ENCODE measurements at places on chromosomes 13 and 19. TPM values are rescaled to one million over a fixed set of nuclear protein-coding genes. Genes with fewer than 3 reads are reported as not detected.

MBD3L3 gene
- total RNA-seq: not detected

MYBPC2 gene
- not detected for total RNA-seq

GRCh38 chr19:4707322-4707721, 16.3 kb downstream of the DPP9 start:
- H3K36me3 ChIP-seq: peaks cover 39% of the 10 kb centered on the region
- no peaks in the 10 kb centered on the region for H3K4me1 ChIP-seq
- no peak overlapping the region for H3K27ac ChIP-seq
- H3K27me3 ChIP-seq: no peaks in the 10 kb centered on the region
- no peak for DNase-seq

DNA sequence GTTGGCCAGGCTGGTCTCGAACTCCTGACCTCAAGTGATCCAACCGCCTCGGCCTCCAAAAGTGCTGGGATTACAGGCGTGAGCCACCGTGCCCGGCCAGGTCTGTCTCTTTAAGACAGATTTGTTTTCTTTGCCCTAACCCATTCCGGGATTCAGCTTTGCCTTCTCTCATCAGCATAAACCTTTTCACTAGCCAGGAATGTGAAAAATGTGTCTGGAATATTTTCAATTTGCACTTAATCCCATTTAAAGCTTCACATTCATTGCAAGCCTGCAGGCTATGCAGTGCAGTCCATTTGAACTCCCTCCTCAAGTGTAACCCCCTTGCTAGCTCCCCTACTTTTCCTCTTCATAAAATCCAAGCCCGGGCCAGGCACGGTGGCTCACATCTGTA, 880 bp upstream of the TMEM160 start:
- H3K27me3 ChIP-seq: no peaks in the 10 kb centered on the region
- no peak for DNase-seq
- no peaks in the 10 kb centered on the region for H3K36me3 ChIP-seq
- no peak overlapping the region for H3K4me3 ChIP-seq
- no peak overlapping the region for H3K27ac ChIP-seq
- H3K4me1 ChIP-seq: peaks cover 3% of the 10 kb centered on the region

- no peak for DNase-seq
- no peak overlapping the region for H3K27ac ChIP-seq
- no peak overlapping the region for H3K4me3 ChIP-seq
- no peaks in the 10 kb centered on the region for H3K27me3 ChIP-seq
- H3K4me1 ChIP-seq: peaks cover 12% of the 10 kb centered on the region
Measured at GRCh38 chr13:46715363-46715762, 81.6 kb downstream of the ESD start.

- no peaks in the 10 kb centered on the region for H3K4me1 ChIP-seq
- no peak overlapping the region for H3K4me3 ChIP-seq
- no peak overlapping the region for H3K27ac ChIP-seq
- no peak for DNase-seq
- H3K36me3 ChIP-seq: no peaks in the 10 kb centered on the region
- no peaks in the 10 kb centered on the region for H3K27me3 ChIP-seq
Measured at GRCh38 chr13:94261163-94261562, 218.3 kb downstream of the DCT start.

DNA sequence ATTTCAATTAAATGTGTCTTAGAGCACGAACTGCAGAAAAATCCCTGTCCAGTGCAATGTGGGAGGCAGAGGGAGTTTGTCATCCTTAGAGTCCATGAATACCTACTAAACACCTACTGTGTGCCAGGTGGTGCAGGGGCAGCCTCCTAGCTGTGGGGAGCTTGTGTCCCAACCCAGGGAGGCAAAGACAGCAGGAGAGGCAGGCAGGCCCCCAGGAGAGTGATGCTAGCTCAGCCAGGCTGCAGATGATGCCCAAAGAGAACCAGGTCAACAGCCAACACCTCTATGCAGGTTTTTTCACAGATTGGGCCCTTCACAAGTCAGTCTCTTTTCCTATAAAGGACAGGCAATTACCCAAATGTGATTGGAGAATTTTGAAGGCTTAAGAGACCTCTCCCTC, 108.2 kb upstream of the UQCRFS1 start:
- H3K27me3 ChIP-seq: no peaks in the 10 kb centered on the region
- H3K36me3 ChIP-seq: no peaks in the 10 kb centered on the region
- H3K4me3 ChIP-seq: no peak overlapping the region
- no peaks in the 10 kb centered on the region for H3K4me1 ChIP-seq
- DNase-seq: no peak
- no peak overlapping the region for H3K27ac ChIP-seq

DNA sequence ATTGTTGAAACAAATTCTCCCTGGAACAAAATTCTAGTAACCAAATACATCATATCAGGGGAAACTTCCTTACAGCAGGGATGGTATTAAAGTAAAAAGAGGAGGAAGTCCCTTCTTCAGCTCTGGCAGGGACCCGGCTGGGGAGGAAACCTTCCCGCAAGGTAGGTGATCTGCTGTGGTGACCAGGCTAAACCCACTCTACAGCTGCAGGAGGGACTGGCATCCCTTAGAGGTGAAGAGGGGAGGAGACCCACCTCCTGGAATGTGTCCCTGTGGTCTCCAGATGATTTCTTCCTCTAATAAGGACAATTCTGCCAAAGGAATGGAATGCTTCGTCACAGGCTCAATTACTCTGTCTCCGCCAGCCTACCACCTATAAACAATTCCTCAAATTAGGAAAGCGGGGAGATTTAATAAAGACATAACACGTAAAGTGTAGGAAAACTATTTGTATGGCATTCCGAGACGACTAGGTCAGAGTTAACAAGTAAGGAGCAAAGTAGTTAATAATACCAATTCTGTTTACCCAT, 637 bp upstream of the PDS5B start:
- no peaks in the 10 kb centered on the region for H3K36me3 ChIP-seq
- peaks cover 20% of the 10 kb centered on the region for H3K4me1 ChIP-seq
- peak overlapping the region; percentile 59 for H3K27ac ChIP-seq
- DNase-seq: no peak

ZNF560 gene
- not detected for total RNA-seq

DNA sequence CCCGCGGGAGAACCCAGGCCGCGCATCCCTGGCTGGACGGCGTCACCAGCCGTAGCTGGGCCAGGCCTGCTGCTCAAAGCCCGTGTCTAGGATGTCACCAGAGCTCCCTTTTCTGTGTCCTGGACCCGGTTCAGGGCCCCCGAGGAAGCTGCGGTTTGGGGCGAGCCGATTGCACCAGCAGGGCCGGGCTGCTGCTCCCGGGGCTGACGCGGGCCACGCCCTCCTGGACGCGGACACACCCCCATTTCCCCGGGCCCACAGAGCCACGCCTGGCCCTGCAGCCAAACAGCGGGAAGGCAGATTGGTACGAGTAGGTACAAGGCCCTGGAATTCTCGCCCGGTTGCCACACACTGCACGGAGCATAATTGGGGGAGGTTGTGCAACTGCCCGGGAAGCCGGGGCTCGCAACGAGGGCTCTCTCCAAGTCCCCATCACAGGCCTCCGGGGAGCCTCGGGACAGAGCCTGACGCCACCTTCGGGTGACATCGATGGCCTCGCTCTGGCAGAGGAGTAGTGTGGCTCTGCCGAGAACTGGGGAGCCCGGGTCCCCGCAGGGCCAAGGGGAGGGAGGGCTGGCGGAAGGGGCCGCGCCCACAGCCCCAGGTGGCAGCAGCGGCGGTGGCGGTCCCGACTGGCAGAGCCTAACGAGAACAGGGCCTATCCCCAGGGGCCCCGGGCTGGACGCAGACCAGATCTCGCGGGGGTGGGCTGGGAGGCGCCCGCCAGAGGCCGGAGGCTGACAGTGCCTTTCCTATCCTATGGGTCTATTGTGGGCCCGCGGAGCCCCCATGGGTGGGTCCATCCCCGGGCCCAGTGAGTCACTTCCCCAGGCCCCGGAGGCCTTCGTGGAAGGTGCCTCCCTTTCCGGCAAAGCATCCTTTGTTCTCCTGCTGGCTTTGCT, 23.5 kb downstream of the KCTD15 start:
- no peaks in the 10 kb centered on the region for H3K36me3 ChIP-seq
- peak overlapping the region; percentile 69 for H3K27ac ChIP-seq
- H3K4me1 ChIP-seq: peaks cover 26% of the 10 kb centered on the region
- DNase-seq: peak; percentile 55

DNA sequence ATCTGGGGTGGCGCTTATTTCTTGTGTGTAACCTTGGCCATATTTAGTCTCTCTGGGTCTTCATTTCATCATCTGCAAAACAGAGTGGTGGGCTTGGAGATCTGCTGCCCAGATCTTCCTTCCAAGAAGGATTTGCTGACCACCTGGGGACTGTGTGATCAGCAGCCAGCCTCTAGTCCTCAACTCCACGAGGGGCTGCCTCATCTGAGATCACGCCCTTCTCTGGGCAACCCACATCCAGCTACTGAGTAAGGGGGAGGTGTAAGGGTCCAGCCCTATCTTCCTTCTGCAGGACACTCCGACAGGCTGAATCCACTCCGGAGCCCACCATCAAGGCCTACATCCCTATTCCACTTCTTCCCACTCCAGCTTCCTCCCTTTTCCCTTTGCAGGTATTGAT, 57.9 kb downstream of the CHST8 start:
- no peaks in the 10 kb centered on the region for H3K27me3 ChIP-seq
- DNase-seq: no peak
- H3K4me1 ChIP-seq: no peaks in the 10 kb centered on the region
- no peak overlapping the region for H3K27ac ChIP-seq
- no peaks in the 10 kb centered on the region for H3K36me3 ChIP-seq

ZAR1L gene
- not detected for total RNA-seq

DNA sequence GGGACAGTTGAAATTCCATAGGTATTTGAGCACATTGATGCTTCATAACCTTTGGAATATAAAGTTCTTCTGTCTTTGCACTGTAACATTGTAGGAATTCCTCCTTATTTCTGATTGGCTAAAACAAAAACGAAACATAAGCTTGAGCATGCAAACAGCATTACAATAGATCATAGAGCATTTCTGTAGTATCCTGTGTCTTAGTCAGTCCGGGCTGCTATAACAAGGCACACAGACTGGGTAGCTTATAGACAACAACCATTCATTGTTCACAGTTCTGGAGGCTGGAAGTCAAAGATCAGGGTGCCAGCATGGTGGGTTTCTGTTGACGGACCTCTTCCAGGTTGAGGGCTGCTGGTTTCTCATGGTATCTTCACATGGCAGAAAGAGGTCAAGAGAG, 188.7 kb upstream of the SOX21 start:
- peaks cover 10% of the 10 kb centered on the region for H3K27me3 ChIP-seq
- no peaks in the 10 kb centered on the region for H3K4me1 ChIP-seq
- no peaks in the 10 kb centered on the region for H3K36me3 ChIP-seq
- DNase-seq: no peak
- no peak overlapping the region for H3K27ac ChIP-seq
- no peak overlapping the region for H3K4me3 ChIP-seq
